Kidney glomerular epithelial cell (primary cell): ENCODE measurements at places on chromosomes 13 and 19.

GRCh38 chr19:8571006-8571411, 6.2 kb downstream of the MYO1F start:
- no peak for DNase-seq

GRCh38 chr13:94710881-94711560, 1.3 kb downstream of the SOX21 start:
- no peak for DNase-seq

- no peak for DNase-seq
Observed at GRCh38 chr13:21427741-21428140, 31.4 kb downstream of the ZDHHC20 start.

DNA sequence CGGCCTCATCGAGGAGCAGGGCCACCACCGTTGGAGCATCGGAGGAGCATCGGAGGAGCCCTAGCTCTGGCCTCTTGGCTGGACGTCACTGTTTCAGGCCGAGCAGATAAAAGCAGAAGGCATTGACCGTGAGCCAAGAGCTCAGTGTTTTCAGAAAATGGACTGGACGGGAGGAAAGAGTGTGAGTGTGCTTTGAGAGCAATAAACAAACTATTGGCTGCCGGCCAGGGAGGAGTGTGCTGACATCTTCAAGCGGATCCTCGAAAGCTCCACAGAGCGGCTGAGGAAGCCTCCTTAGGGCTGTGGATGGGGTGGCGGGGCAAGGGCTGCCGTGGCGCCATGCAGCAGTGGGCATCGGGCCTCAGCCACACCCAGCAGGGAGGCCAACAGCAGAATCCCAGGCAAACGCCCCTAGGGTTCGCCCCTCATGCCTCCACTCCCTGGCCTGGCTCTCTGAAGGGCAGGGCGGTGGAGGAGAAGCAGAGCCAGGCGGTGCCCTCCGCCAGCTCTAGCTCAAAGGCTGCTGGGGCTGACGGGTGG, 41.8 kb downstream of the IRS2 start:
- DNase-seq: no peak

GRCh38 chr19:35098413-35099049, 17.1 kb upstream of the FXYD3 start:
- no peak for DNase-seq

DNA sequence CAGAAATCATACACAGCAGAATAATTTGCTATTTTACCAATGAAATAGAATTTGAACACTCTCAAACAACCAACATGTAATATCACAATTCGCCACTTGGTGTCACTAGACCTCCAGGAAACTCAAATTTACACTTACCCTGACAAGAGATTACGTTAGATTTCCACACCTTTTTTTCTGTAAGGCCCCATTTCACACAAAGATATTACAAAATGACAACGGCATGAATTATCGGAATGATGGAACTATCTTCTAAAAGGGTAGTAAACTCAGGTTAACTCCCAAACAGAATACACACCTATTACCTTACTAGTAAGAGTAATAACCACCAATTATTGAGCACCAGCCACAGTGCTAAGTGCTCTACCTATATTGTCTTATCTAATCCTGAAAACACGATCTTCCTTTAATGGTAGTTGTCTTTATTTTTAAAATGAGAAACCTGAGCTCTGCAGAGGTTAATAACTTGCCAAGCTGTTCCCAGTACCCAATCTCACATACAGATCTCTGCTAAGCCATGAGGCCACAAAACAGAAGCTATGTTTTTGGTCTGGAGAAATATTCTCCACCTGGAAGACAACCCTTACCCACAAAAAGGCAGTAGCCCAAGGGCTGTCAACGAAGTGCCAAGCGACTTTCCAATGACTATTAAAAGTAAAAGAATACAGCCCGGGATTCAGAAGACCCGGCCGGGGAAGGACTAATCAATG, 152.4 kb downstream of the DCLK1 start:
- DNase-seq: peak; percentile 58

DNA sequence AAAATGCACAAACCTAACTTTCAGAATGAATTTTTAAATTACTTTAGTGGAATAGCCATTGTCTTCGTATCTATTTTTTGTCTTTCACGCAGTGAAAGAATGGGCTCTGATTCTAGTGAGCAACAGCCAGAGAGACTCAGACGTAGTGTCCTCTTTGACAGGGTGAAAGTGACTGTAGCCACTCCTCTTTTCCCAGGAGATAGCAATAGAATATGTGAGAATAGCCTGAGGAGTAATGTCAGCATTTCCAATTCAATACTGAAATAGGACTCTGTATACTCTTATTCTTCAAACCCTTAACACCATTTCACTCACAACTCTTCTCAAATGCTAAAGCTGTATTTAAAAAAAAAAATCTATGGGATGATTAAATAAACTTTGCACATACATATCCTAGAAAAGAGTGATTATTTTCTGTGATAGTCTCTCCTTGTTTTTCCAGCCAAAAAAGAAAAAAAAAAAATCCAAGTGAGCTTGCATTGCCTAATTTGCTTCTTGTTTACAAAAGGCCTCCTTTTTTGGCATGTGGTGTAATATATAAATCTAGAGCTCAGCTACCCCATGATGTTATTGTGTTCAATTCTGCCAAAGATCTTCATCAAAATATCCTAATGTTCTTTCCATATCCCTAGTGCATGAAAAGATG, 626.1 kb upstream of the SLITRK6 start:
- no peak for DNase-seq

GRCh38 chr13:66265371-66265770, 964.8 kb downstream of the PCDH9 start:
- peak; percentile 84 for DNase-seq

- DNase-seq: no peak
Observed at GRCh38 chr13:39525506-39525905, 77.5 kb downstream of the LHFPL6 start.

GRCh38 chr13:27497563-27498230, 47.3 kb upstream of the MTIF3 start:
- no peak for DNase-seq

GRCh38 chr19:5466814-5467291, 11.6 kb downstream of the ZNRF4 start:
- no peak for DNase-seq

DNA sequence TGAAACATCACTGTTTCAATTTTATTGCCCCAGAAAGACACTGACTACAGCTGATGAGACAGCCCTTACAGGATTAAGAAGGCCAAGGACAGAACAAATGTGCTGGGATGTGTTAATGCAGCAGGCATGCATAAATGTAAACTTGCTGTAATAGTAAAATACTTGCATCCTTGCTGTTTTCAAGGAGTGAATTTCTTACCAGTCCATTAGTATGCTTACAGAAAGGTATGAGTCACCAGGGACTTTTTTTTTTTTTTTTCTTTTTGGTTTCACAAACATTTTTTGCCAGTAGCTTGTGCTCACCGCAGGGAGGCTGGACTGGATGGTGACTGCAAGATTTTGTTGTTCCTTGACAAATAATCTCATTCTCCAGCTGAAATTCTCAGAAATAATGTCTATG, 55.1 kb downstream of the GPR180 start:
- DNase-seq: peak; percentile 31

- DNase-seq: no peak
Observed at GRCh38 chr19:3669082-3669946, 31.0 kb downstream of the PIP5K1C start.

GRCh38 chr13:48126944-48127830, 32.3 kb upstream of the MED4 start:
- peak; percentile 53 for DNase-seq

GRCh38 chr19:58551123-58551497, 3.8 kb downstream of the CHMP2A start:
- DNase-seq: no peak

GRCh38 chr13:109649713-109650112, 136.7 kb downstream of the IRS2 start:
- no peak for DNase-seq

GRCh38 chr19:47002106-47002766, 17.4 kb upstream of the NPAS1 start:
- DNase-seq: no peak

- DNase-seq: no peak
Observed at GRCh38 chr13:86974251-86974994, 696.7 kb upstream of the SLITRK5 start.

DNA sequence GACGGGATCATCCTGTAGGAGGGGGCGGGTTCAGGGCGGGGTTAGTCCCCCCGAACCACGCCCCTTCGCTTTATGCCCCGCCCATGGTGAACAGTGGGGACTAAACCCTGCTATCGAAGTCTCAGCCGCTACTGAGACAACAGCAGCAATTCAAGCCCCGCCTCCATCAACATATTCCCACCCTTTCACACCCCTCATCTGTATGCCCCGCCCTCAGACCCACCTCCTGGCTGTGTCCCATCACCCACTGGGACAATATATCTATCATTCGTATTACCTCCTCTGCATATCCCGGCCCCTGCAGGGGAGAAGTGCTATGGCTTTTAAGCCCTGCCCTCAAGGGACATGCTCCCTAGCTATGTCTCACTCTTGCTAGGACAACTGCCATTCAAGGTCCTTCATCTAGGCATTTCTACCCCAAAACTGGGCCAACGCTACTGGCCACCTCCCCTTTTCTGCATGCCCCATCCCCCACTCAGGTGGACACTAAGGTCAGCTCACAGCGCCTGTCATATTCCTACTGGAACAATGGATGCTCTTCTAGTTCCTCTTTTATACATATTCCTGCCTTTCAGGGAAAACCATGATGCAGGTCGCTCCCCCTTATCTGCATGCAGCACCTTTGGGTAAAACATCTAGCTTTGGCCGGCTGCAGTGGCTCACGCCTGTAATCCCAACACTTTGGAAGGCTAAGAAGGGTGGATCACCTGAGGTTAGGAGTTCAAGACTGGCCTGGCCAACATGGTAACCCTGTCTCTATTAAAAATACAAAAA, 11.9 kb downstream of the LRFN1 start:
- DNase-seq: no peak

- peak; percentile 81 for DNase-seq
Observed at GRCh38 chr19:56121180-56122167, at the start of gene ZNF787. ZNF787 (minus strand) TSS chr19:56121295; CDS start chr19:56103217, 18,078 bp downstream.

DNA sequence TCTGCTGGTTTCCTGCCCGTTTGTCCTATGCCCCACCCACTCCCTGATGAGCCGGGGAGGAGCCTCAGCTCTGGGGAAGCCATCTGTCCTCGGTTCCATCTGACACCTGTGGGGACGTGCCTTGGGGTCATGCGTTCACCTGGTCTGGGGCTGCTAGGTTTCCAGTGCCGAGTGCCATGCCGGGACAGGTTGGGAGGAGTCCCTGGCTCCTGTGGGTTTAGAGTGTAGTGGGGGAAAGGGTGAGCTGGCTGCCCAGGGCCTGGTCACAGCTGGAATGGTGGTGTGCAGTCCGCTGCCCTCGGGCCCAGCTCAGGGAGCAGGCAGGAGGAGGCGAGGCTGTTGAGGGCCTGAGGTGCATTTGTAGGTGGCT, 2.5 kb downstream of the KDM4B start:
- DNase-seq: no peak

DNA sequence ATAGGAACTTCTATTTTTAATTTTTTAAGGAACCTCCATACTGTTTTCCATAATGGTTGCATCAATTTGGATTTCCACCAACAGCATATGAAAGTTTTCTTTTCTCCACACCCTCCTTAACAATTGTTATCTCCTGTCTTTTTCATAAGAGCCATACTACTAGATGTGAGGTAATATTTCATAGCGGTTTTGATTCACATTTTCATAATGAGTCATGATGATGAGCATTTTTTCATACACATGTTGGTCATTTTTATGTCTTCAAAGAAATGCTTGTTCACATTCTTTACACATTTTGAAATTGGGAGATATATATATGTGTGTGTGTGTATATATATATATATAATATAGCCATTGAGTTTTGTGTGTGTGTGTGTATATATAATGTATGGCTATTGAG, 420.3 kb upstream of the PCDH9 start:
- no peak for DNase-seq

GRCh38 chr19:41637484-41637883, 10.6 kb upstream of the CEACAM4 start:
- DNase-seq: no peak

- no peak for DNase-seq
Observed at GRCh38 chr19:54158812-54159351, 639 bp downstream of the LENG1 start.

GRCh38 chr13:91965511-91965910, 567.1 kb downstream of the GPC5 start:
- DNase-seq: no peak

DNA sequence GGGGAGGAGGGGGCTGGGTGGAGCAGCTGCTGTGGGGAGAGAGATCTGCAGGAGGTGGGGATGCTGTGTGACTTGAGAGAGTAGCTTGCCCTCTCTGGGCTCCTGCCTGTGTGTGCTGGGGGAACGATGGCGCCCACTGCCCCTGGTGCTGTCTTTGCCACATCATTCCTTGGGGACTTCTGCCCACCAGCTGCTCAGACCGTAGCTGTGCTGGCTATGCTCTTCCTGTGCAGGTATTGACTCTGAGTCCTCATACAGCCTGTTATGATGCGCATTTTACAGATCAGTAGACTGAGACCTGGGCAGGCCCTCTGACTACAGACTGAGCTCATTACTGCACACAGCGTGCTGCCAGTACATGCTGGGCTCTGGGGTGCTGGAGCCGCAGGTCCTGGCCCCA, 51.1 kb downstream of the DNM2 start:
- DNase-seq: no peak

DNA sequence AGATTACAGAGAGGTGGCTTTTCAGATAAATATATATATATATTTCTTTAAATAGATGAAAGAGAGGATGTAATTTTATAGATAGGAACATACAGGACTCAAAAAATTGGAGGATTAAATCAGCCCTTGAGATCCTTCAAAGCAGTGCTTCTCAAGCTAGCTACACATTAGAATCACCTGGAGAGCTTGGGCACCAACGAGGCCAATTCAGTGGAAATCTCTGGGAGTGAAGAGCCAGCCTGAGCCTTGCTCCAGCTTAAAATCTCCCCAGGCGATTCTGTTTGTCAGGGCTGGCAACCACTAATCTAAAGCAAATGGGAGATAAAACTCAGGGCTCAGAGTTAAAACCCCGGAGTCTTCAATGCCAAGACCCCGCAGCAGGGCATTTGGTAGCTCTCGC, 15.0 kb upstream of the CLN5 start:
- no peak for DNase-seq

- DNase-seq: no peak
Observed at GRCh38 chr19:5595129-5595528, 27.4 kb upstream of the TINCR start.

GRCh38 chr19:6221878-6222746, 57.7 kb downstream of the MLLT1 start:
- DNase-seq: no peak

DNA sequence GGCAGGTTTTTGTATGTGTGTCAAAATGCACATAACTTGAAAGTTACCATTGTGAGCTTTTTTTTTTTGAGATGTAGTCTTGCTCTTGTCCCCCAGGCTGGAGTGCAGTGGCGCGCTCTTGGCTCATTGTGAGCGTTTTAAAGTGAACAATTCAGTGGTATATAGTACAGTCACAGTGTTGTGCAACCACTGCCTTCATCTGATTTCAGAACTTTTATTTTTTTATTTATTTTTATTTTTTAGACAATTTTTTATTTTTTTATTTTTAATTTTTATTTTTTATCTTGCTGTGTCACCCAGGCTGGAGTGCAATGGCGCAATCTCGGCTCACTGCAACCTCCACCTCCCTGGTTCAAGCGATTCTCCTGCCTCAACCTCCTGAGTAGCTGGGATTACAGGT, 15.0 kb downstream of the SLC25A42 start:
- no peak for DNase-seq
